ENCODE measurements at places on chromosomes 3 and 15. TPM values are rescaled to one million over a fixed set of nuclear protein-coding genes. Genes with fewer than 3 reads are reported as not detected.

PCCB gene
- 60.5 TPM for total RNA-seq

FBN1 gene
- 1,426 TPM for total RNA-seq

GOLGA8Q gene
- 2.4 TPM for total RNA-seq

KLHL40 gene
- total RNA-seq, result not detected

TMEM44 gene
- 15.7 TPM for total RNA-seq

FBXO45 gene
- total RNA-seq, result 10.6 TPM

SLC28A1 gene
- total RNA-seq, result not detected

ADPRH gene
- total RNA-seq, result 3.5 TPM

LTF gene
- total RNA-seq, result 0.26 TPM

GOLGA8T gene
- total RNA-seq, result not detected

SLC12A8 gene
- 1.6 TPM for total RNA-seq

COMMD4 gene
- total RNA-seq, result 52.8 TPM

CCR9 gene
- not detected for total RNA-seq

GPR62 gene
- total RNA-seq, result 0.11 TPM

GOLGA8S gene
- total RNA-seq, result 0.13 TPM

CHL1 gene
- total RNA-seq, result not detected

HDGFL3 gene
- 47.7 TPM for total RNA-seq

CSTA gene
- 0.65 TPM for total RNA-seq

DNAH12 gene
- 0.13 TPM for total RNA-seq

MFAP1 gene
- 32.3 TPM for total RNA-seq

HRG gene
- not detected for total RNA-seq

KCNMB3 gene
- total RNA-seq, result 1.3 TPM

ANKUB1 gene
- not detected for total RNA-seq

TUSC7 gene
- not detected for total RNA-seq

CD200 gene
- total RNA-seq, result not detected

ISL2 gene
- not detected for total RNA-seq

PP2D1 gene
- total RNA-seq, result not detected

NRROS gene
- 1.4 TPM for total RNA-seq

ZNF35 gene
- 12.4 TPM for total RNA-seq

SEMA5B gene
- total RNA-seq, result 0.13 TPM

ZBTB47 gene
- total RNA-seq, result 33.2 TPM

LSAMP gene
- 3.2 TPM for total RNA-seq

SYNPR gene
- total RNA-seq, result not detected

PCNP gene
- 159 TPM for total RNA-seq

THRB gene
- total RNA-seq, result 1.6 TPM

P3H2 gene
- total RNA-seq, result 220 TPM

BRK1 gene
- 130 TPM for total RNA-seq

C3orf49 gene
- total RNA-seq, result not detected

SLC2A2 gene
- not detected for total RNA-seq

PCOLCE2 gene
- 124 TPM for total RNA-seq

EFHB gene
- total RNA-seq, result 4.2 TPM

MEF2A gene
- total RNA-seq, result 55.1 TPM

VPS39 gene
- 76.2 TPM for total RNA-seq

IL16 gene
- total RNA-seq, result 12.1 TPM

ROBO2 gene
- total RNA-seq, result 1.1 TPM

SAMD7 gene
- total RNA-seq, result not detected

LDHAL6B gene
- total RNA-seq, result not detected

CDHR4 gene
- 0.13 TPM for total RNA-seq

SLC12A1 gene
- not detected for total RNA-seq

Data from articular chondrocyte of knee joint (primary cell).